ENCODE measurements at places on chromosomes 12 and 14. TPM values are rescaled to one million over a fixed set of nuclear protein-coding genes. Genes with fewer than 3 reads are reported as not detected.

- peak; percentile 98 for DNase-seq
These were observed at the start of gene NAB2 for GRCh38 chr12:57088354-57089270. Gene NAB2 (plus strand): TSS chr12:57089114. CDS start chr12:57089272, 158 bp downstream.

Gene LRP1-AS
- total RNA-seq: 1.2 TPM

DNA sequence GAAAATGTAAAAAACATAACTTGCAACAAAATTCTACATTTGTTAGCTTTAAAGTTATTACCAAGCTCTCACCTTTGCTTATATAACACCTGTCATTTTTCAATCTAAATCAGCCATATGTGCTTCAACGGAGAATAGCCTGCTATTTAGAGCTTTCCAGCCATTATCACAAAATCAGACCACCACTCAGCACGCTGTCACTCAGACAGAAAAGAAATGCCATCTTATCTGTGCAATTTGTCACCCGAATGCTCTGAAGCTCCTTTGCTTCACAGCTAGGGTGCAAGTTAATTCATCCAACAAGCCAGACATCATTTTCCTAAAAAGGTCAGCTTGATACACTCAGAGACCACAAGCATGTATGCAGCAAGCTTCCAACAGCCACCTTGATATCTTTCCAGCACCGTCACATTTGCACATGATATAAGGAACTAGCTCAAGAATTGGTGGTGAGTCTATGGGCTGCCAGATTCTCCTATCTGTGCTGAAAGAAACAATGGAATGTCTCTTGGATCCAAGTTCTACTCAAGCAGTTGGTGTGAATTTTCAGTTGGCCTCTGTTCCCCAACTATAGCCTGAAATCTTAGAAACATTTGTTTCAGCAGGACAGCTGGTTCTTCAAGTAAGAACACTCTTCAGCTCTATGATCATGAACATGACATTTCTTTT, 20.0 kb upstream of the IFNG-AS1 start:
- no peak for DNase-seq

GRCh38 chr14:72383865-72384264, 451.6 kb downstream of the RGS6 start:
- no peak for DNase-seq

DNA sequence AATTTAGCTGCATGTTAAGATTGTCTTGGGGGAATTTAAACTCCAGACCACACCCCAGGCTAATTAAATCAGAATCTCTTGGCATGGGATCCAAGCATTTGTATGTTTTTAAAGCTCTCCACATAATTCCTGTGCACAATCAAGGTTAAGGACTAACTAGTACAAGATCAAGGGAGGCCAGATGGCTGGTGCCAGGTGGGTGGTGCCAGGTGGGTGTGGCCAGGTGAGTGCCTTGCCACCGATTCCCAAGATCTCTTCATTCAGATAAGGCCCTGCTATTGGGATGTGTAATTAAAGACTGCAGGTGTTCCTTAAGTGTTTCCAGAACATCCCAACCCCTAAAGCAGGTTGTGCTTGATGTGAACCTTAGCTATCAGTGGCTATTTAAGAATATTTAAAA, 75.1 kb downstream of the NRXN3 start:
- DNase-seq: no peak

Gene CIPC
- 17.6 TPM for total RNA-seq

- no peak for DNase-seq
These were observed 34.6 kb downstream of the GLRX5 start for GRCh38 chr14:95569440-95569839.

GRCh38 chr12:82474181-82474797, 116.0 kb downstream of the METTL25 start:
- DNase-seq: no peak

- DNase-seq: no peak
These were observed 46.1 kb downstream of the BEGAIN start for GRCh38 chr14:100540926-100541620.

Gene PAX9
- total RNA-seq: 2.9 TPM

Gene RASSF9
- 3.9 TPM for total RNA-seq
